ENCODE measurements at places on chromosomes 4 and X.

- no peak for DNase-seq
These were observed 155.8 kb upstream of the RAI2 start for GRCh38 chrX:18016941-18017340.

GRCh38 chr4:181592221-181592745 lies 650.9 kb upstream of the TENM3 start:
- no peak for DNase-seq

DNA sequence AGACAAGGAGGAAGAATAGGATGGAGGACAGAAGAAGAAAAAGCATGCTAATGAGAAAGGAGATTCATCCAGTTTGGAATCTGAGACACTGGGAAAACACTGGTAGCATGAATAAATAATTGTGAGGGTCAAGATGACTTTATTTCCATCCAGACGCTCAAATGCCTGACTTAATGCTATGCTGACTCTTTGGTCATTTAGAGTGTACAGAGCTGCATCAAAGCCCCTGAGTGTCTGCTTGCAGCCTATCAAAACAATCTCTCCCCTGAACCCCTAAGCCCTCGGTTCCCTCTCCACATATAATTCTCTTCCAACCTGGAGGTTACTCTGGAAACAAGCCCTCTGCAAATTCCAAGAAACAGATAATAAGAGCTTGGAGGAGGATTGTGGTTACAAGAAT lies 208.8 kb downstream of the MAGEB17 start:
- DNase-seq = peak; percentile 74

- DNase-seq = no peak
These were observed 96.0 kb upstream of the RAB40AL start for GRCh38 chrX:102840871-102841705.

- DNase-seq = peak; percentile 49
These were observed 1.4 kb downstream of the NDNF start for GRCh38 chr4:121070696-121071639.

GRCh38 chr4:168387091-168387490 lies 68.5 kb upstream of the DDX60 start:
- DNase-seq = no peak

DNA sequence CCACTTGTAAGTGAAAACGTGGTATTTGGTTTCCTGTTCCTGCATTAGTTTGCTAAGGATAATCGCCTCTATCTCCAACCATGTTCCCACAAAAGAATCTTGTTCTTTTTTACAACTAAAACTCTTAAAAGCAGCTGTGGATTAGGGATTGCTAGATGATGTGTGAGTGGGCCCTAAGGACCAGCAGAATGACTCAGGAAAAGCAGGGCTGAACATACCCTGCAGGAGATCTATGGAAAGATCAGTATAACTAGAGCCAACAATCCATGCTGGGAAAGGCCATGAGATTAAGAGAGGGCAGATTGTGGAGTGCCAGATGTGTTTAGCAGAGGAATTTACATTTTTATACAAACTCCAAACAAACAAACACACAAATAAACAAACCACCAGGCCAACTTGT lies 128.4 kb upstream of the TMEM164 start:
- DNase-seq = no peak

DNA sequence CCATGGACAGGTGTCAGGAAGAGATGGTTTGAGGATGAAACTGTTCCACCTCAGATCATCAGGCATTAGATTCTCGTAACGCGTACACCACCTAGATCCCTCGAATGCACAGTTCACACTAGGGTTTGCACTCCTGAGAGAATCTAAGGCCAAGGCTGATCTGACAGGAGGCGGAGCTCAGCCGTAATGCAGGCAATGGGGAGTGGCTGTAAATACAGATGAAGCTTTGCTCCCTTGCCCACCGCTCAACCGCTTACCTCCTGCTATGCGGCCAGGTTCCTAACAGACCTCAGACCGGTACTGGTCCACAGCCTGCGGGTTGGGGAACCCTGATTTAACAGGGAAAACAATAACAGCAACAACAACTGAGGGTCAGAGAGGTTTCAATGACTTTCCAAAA lies 2.0 kb upstream of the TEC start:
- DNase-seq = no peak

All from umbilical cord (tissue), 2 donors.